NCI-H2081 treated with DMSO at 0.1 percent for 48 hours (cell line): ENCODE measurements at places on chromosomes 5 and 9.

DNA sequence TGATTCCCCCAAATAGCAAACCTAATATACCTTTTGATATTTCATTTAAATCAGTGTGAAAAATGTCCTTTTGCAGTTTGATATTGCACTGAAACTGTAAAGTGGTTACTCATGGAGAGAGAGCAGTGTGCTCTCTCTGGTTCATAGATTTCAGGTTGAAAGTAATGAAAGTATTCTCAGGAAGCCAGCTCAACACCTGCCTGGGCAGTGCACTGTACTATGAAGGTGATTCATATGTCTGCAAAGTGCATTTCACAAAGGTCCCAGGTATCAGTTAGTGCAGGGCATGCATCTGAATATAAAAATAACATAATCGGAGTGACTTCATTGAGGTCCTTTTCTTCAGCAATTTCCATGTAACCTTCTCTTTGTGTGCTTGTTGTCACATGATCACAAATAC is 274.3 kb downstream of the CDH18 start:
- no peak for DNase-seq

DNA sequence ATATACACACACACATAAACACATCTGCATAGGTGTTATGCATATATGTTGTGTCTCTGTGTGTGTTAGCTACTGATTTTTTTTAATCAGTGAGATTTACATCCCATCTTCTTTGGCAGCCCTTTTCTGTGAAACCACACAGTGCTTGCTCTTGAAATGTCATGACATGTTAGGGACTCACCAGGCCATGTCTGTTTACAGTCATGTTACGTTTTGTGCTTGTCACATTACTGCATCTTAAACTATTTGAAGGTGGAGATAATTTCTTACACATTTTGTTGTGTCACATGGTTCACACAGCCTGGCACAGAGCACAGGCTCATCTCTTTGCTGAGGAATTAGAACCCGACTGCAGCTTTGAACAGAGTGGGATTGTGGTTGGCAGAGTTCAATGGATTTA is 364.4 kb upstream of the RIOK2 start:
- DNase-seq = no peak

- no peak for DNase-seq
Measured at GRCh38 chr5:82290005-82290404, 11.9 kb upstream of the RPS23 start.

DNA sequence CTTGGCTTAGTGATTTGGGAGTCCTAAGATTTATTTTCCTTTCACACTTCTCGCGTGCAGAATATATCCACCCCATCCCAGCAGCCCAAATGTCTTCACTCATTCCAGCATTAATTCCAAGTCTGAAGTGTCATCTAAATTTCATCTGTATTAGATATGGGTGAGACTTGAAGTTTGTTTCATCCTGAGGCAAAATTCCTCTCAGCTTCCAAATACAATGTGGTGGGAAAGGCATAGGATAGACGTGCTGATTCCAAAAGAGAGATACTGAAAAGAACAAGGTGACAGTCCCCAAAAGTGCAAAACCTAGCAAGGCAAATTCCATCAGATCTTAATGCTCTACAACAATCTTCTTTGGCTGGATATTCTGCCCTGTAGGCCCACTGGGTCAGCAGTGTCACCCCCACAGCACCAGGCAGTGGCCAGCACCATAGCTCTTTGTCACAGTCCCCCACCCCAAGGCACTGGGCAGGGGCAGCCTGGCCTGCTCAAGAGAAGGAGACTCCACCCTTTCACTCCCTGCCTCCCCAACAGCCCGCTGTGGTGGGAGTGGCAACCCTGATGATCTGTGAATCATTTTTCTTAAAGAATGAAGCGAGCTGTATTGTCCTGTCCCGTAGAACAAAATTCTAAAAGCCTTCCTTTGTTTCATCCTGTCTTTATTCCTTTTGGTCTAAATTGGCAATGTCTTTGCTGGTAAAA is 2.7 kb upstream of the ADAM19 start:
- DNase-seq = no peak

GRCh38 chr9:9387511-9388115 is 1225.2 kb downstream of the PTPRD start:
- no peak for DNase-seq

- no peak for DNase-seq
Measured at GRCh38 chr5:163509291-163509951, 4.0 kb downstream of the MAT2B start.

DNA sequence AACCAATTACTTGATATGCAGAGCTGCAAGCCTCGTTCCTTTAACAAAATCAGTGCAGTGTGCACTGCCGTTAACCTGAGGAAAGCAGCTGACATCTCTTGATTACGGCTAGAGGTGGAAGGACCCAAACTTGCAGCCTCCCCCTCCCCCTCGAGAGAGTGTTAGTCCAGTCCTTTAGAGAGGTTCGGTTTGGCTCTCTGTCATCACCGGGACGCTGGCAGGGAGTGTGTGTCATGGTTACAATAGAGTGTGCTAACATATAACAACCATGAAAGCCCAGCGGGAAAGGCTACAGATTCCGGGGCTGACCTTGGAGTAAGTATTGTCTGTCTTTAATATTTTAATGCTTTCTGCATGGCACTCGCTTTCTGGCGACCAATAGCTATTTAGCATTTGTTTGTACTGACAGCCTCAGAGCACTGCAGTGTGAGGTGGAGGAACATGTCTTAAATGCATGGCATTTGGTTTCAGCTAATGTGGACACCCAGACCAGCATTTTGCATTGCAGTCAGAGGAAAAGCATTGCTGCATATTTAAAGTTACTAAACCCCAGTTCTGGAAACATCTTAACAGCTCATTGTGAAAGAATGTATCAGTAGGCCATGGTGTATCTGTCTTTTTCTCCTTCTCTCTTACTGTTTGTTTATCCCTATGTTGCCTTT is 237.5 kb downstream of the CD180 start:
- DNase-seq = no peak
